ENCODE measurements at places on chromosomes 4 and X.

DNA sequence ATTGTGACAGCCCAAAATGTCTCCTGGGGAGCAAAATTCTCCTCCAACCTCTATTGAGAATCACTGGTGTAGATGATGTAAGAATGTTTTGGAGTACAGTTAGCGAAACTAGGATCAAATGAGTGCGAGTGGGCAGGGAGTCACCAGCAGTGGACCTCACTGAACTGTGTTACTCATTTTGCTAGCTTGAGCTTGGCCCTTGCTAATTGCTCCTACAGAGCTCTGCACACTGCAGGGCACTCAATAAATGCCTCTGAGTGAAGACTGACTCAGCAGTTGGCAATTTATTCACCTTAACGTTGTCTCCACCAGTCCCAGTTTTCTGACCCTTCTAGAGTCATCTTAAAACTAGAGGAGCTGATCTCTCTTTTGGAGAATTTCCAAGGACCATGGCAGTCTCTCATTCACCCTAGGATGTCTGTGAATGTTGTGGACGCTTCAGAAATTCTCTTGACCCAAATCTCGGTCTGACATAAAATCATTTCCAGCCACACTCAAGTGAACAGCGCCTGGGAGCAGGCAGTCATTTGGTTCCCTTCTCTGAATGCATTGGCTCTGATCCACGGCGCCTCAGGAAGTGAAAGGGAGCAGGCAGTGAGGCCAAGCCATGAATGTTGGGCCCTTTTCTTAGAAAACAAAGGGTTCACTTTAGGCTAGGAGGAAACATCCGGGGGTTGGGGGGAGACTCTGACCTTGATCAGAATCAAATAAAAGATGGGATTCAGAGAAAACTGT, 148.1 kb downstream of the NWD2 start:
- DNase-seq, result no peak
- H3K4me3 ChIP-seq, result no peak overlapping the region
- no peaks in the 10 kb centered on the region for H3K27me3 ChIP-seq
- no peak overlapping the region for H3K27ac ChIP-seq
- H3K4me1 ChIP-seq, result no peaks in the 10 kb centered on the region

DNA sequence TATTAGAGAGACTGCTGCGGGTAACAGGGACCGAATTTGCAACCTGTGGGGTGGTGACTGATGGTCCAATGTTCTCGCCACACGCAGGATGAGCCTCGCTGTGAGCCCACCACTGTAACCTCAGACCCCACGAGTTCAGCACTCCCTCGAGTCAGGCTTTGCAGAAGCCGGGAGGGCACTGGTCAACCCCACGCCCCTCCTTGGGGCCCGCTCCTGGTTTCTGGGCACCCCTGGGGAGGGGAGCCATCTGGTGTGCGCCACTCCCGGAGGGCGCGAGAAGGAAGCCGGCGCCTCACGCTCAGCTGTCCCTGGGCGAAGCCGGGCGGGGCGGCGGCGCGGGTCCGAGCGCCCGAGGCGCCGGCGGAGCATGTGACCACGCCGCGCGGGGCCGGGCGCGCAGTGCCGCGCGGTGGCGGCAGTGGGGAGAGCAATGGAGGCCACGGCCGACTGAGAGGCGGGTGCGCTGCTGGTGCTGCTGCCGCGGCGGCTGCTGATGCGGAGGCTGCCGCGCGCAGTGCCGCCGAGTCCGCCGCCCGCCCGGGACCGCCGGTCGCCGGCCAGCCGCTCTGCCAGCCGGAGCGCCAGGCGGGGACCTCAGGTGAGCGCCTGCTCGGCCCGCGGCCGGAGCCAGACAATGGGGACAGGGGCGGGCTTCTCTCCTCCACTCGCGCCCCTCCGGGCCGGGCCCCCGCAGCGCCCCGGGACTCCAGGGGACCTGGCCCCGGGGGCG, 100.1 kb downstream of the CEP135 start:
- no peaks in the 10 kb centered on the region for H3K4me1 ChIP-seq
- H3K27ac ChIP-seq, result no peak overlapping the region
- H3K36me3 ChIP-seq, result no peaks in the 10 kb centered on the region
- H3K27me3 ChIP-seq, result no peaks in the 10 kb centered on the region
- DNase-seq, result no peak

- no peak for DNase-seq
- H3K36me3 ChIP-seq, result no peaks in the 10 kb centered on the region
- H3K27ac ChIP-seq, result no peak overlapping the region
- no peak overlapping the region for H3K4me3 ChIP-seq
Observed at GRCh38 chr4:147334478-147334877, 146.4 kb upstream of the EDNRA start.

GRCh38 chr4:131084997-131085396, 1989.0 kb downstream of the C4orf33 start:
- H3K27ac ChIP-seq, result no peak overlapping the region
- H3K4me3 ChIP-seq, result no peak overlapping the region
- H3K27me3 ChIP-seq, result no peaks in the 10 kb centered on the region
- H3K36me3 ChIP-seq, result no peaks in the 10 kb centered on the region

- H3K36me3 ChIP-seq, result no peaks in the 10 kb centered on the region
- no peaks in the 10 kb centered on the region for H3K27me3 ChIP-seq
- no peak overlapping the region for H3K4me3 ChIP-seq
- H3K4me1 ChIP-seq, result no peaks in the 10 kb centered on the region
Observed at GRCh38 chr4:180809439-180809838, 1433.8 kb upstream of the TENM3 start.

DNA sequence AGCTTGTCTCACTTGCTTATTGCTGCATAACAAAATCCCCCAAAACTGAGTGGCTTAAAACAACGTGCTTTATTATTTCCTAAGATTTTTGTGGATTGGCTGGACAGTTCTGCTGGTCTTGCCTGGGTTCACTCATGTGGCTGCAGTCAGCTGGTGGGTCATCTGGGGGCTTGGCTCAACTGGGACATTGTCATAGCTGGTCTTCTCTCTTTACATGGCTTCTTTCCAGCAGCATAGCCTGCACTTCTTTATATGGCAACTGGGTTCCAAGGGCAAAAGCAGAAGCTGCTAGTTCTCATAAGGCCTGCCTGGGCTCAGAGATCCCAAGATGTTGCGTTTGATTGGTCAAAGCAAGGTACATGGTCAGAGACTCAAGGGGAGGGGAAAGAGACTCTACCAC, 33.7 kb upstream of the STAG2 start:
- H3K36me3 ChIP-seq, result no peaks in the 10 kb centered on the region
- no peak overlapping the region for H3K4me3 ChIP-seq
- H3K27me3 ChIP-seq, result no peaks in the 10 kb centered on the region
- no peak overlapping the region for H3K27ac ChIP-seq
- no peaks in the 10 kb centered on the region for H3K4me1 ChIP-seq
- DNase-seq, result no peak

GRCh38 chr4:112775801-112776200, 138.9 kb downstream of the LARP7 start:
- H3K27ac ChIP-seq, result no peak overlapping the region
- H3K27me3 ChIP-seq, result no peaks in the 10 kb centered on the region
- H3K36me3 ChIP-seq, result no peaks in the 10 kb centered on the region
- DNase-seq, result no peak
- H3K4me1 ChIP-seq, result no peaks in the 10 kb centered on the region

GRCh38 chrX:9533611-9534010, 68.8 kb downstream of the TBL1X start:
- no peaks in the 10 kb centered on the region for H3K36me3 ChIP-seq
- peaks cover 25% of the 10 kb centered on the region for H3K4me1 ChIP-seq
- DNase-seq, result no peak
- no peaks in the 10 kb centered on the region for H3K27me3 ChIP-seq
- H3K27ac ChIP-seq, result no peak overlapping the region

- DNase-seq, result no peak
- H3K4me1 ChIP-seq, result no peaks in the 10 kb centered on the region
- no peaks in the 10 kb centered on the region for H3K36me3 ChIP-seq
- H3K27me3 ChIP-seq, result no peaks in the 10 kb centered on the region
- H3K4me3 ChIP-seq, result no peak overlapping the region
Observed at GRCh38 chr4:60962286-60962685, 237.8 kb upstream of the ADGRL3 start.

DNA sequence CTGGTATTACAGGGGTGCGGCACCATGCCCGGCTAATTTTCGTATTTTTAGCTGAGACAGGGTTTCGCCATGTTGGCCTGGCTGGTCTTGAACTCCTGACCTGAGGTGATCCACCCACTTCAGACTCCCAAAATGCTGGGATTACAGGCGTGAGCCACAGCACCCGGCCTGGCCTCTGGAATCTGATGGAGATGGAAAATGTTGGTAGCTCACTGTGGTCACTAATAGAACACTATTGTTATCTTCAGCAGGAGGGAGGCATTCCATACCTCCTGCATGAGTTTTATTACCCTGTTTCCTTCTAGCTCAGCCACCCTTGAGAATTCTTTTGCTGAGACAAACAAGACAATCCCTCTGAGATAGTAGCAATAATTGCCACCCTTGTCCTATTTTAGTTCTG, 105.0 kb downstream of the SHROOM3 start:
- H3K36me3 ChIP-seq, result no peaks in the 10 kb centered on the region
- H3K4me1 ChIP-seq, result no peaks in the 10 kb centered on the region
- H3K27ac ChIP-seq, result no peak overlapping the region
- no peak overlapping the region for H3K4me3 ChIP-seq
- no peaks in the 10 kb centered on the region for H3K27me3 ChIP-seq

- no peaks in the 10 kb centered on the region for H3K27me3 ChIP-seq
- no peaks in the 10 kb centered on the region for H3K4me1 ChIP-seq
- H3K36me3 ChIP-seq, result no peaks in the 10 kb centered on the region
Observed at GRCh38 chrX:70969635-70970481, 39.0 kb upstream of the SLC7A3 start.

DNA sequence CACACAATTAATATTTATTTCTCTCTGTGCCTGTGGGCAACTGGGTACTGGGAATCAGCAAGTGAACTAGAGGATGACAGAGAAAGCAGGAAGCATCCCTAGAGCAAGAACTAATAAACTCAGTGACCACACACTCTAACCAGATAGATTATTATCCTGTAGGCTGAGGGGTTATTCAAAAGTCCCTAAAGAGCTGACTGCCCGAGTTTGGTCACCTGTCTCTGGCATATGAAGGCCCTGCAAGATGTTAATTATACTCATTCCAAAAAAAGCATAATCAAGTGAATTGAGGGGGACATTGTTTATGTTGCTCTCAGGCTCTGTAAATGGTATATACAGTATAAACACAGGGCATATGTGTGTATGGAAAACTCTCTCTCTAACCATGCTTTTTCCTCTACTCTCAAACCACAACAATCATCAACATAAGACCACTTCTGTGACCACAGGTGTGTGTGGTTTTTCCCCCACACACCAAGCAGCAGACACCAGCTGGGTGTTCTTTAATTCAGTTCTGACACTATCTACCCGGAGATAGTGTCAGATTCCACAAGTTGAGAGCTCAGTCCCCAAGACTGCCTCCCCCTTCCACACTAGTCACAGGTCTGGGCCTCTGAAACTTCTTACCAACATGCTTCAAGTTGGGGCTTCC, 6.2 kb upstream of the HPSE start:
- DNase-seq, result no peak
- H3K36me3 ChIP-seq, result no peaks in the 10 kb centered on the region
- no peak overlapping the region for H3K4me3 ChIP-seq
- no peaks in the 10 kb centered on the region for H3K27me3 ChIP-seq
- no peaks in the 10 kb centered on the region for H3K4me1 ChIP-seq
- H3K27ac ChIP-seq, result no peak overlapping the region

DNA sequence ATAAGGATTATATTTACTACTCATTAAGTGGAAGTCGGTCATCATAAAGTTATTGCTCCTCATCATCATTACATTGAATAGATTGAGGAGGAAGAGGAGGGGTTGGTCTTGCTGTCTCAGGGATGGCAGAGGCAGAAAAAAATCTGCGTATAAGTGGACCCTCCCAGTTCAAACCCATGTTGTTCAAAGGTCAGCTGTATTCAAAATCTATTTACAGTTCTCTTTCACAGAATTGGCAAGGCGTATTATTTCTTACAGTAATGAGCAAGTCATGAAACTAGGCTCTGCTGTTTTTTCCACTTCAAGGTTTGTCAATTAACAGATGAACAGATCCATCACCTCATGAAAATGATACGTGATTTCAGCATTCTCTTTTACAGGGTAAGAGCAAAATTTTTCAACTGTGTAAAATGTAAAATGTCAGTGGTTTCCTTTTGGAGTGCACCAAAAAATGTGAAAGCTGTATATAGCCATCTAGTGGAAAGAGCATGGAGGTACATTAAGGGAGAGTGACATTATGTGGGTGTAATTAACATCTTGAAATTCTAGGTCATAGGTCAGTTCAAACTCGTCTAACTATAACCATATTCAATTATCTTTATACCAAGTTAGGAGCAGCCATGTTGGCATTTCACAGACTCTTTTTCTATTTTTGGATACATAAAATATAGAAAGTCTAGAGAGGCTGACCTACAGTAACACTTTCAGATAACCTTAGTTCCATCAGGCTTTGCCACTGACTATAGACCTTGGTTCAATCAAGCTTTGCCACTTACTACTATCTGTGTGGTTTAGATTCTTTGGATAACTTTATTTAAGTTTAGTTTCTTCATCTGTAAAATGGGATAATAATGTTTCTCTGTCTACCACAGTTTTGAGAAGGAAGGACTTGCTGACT, 30.1 kb downstream of the NEIL3 start:
- no peak for DNase-seq
- no peak overlapping the region for H3K27ac ChIP-seq
- peaks cover 4% of the 10 kb centered on the region for H3K4me1 ChIP-seq
- no peaks in the 10 kb centered on the region for H3K36me3 ChIP-seq
- no peaks in the 10 kb centered on the region for H3K27me3 ChIP-seq

GRCh38 chr4:120709991-120710390, 212.5 kb downstream of the PRDM5 start:
- H3K4me1 ChIP-seq, result no peaks in the 10 kb centered on the region
- H3K27me3 ChIP-seq, result no peaks in the 10 kb centered on the region
- no peak overlapping the region for H3K4me3 ChIP-seq
- peaks cover 3% of the 10 kb centered on the region for H3K36me3 ChIP-seq
- no peak for DNase-seq
- no peak overlapping the region for H3K27ac ChIP-seq

GRCh38 chrX:40103565-40104323, 6.0 kb upstream of the BCOR start:
- H3K4me3 ChIP-seq, result no peak overlapping the region
- H3K4me1 ChIP-seq, result peaks cover 4% of the 10 kb centered on the region
- H3K27me3 ChIP-seq, result no peaks in the 10 kb centered on the region
- H3K27ac ChIP-seq, result no peak overlapping the region

DNA sequence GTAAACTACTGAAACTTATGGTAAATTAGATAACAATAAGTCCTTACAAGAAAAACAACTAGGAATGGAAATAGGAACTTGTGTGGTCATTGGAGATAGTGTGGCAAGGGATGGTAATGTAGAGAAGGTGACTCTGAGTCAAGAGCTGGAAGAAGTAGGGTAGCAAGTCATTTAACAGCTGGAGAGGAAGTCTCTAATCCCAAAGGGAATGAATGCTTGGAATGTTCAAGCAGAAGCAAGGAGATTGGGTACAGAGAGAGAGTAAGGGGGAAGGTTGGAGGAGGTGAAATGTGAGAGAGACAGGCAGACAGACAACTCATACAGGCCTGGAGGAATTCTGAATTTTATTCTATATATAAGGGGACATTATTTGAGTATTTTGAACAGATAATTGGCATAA, 260.6 kb upstream of the MAD2L1 start:
- no peaks in the 10 kb centered on the region for H3K4me1 ChIP-seq
- H3K27ac ChIP-seq, result no peak overlapping the region
- H3K27me3 ChIP-seq, result no peaks in the 10 kb centered on the region

GRCh38 chr4:156896527-156896926, 75.1 kb downstream of the PDGFC start:
- H3K27me3 ChIP-seq, result no peaks in the 10 kb centered on the region
- no peak for DNase-seq
- no peaks in the 10 kb centered on the region for H3K36me3 ChIP-seq
- no peak overlapping the region for H3K27ac ChIP-seq

- no peak overlapping the region for H3K4me3 ChIP-seq
- no peak overlapping the region for H3K27ac ChIP-seq
Observed at GRCh38 chr4:164613792-164614191, 140.1 kb upstream of the SMIM31 start.
